Smooth muscle cell of the brain vasculature (primary cell): ENCODE measurements at places on chromosomes 2 and 18.

DNA sequence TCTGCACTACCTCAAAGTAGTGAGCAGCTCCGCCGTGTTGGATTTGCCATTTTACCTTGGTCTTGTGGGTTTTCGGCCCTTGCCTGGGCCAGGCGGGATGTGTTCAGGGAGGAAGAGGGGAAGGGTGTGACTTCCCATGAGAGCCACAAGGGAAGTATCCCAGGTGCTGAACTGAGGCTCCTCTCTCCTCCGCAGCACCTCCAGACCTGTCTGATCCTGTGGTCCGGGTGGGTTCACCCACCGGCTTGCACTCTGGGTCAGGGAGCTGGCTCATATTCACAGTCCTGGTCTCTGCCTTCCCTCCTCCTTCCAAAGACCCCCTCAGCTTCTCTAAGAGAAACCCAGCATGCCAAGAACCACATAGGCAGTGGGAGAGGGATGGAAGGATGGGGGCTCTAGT lies 235.8 kb downstream of the SEPTIN10 start:
- no peak for DNase-seq

- DNase-seq, result no peak
These were observed 74.1 kb downstream of the MMADHC start for GRCh38 chr2:149513461-149513860.

- DNase-seq, result no peak
These were observed 4.5 kb downstream of the C1QL2 start for GRCh38 chr2:119154076-119154475.

DNA sequence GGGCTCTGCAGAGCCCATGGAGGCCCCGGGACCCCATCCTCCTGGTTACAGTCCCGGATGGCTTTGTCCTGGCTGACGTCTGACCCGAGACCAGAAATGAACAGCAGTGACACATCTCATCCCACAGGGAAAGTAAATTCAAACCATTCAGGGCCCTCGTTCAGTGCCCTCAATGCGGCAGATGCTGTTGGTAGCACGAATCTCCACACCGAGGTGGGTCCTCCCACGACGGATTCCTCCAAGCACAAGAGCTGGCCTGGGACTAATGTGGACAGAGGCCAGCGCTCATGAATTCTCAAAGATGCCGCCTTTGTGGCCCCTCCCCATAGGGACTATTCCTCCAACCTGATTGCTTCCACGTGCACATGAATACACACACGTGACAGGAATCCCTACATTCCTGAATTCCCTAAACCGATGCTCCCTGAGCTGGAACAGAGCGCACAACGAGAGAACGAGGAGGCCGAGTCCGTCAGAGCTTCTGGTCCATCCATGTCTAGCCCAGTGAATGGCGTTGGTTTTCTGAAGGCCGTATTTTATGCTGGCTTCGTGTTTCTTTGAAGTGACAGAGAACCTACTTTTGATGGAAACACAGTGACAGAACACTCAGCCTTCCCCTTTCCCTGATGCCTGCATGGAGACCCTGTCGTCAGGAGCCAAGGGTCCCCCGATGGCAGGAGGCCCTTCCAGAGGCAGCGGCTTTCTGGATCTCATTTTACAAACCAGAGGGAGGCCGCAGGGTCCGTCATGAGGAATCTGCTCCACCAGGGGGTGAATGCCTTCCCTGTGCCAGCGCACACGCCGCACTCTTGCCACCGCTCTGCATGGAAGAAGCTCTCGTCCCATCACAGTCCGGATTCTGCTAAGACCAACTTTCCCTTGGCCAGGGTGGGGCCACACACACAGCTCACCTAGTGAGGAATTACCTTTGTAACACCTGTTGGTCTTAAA lies 64.3 kb upstream of the SNTG2 start:
- DNase-seq, result no peak

- no peak for DNase-seq
These were observed 584.4 kb downstream of the NR4A2 start for GRCh38 chr2:155748131-155748530.
